ENCODE measurements at places on chromosomes 5 and 9.

GRCh38 chr5:54361691-54362411, 51.5 kb upstream of the ARL15 start:
- DNase-seq, result no peak

DNA sequence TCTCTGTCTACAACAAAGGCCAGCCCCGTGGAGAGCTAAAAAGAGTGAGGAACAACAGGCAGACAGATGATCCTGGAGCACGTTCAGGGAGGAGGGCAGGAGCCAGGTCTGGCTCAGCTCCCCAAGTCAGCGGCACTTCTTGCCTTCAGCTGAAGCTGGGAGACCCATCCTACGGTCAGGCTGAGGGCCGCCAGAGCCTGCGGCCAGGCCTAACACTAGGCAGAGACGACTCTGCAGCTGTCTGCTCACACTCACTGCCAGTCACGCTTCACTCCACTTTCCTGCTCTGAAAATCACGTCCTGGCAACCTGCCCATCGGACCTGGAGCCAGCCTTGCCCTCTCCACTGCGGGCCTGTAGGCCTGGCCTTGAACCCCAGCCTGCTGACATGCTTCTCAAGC, 160.9 kb upstream of the LHFPL2 start:
- no peak for DNase-seq

DNA sequence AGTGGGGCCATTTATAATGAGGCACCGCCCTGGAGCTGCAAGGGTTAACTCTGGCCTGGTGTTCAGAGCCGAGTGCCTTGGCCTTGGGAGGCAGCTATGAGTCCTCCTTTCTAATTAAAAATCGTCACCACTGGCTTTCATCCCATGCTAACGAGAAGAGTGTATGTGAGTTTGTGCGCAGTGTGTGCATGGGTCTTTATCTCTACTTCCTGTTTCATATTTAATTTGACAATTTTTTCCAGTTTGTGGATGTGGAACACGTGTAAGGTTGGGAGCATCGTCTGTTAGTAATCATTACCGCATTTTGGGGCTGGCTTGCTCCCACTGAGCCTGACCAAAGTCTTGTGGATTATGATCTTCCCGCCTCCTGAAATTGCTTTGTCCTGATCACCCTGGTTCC, 76.4 kb downstream of the NDFIP1 start:
- no peak for DNase-seq

- DNase-seq, result no peak
These were observed 273.7 kb upstream of the DMRT1 start for GRCh38 chr9:567747-568305.

DNA sequence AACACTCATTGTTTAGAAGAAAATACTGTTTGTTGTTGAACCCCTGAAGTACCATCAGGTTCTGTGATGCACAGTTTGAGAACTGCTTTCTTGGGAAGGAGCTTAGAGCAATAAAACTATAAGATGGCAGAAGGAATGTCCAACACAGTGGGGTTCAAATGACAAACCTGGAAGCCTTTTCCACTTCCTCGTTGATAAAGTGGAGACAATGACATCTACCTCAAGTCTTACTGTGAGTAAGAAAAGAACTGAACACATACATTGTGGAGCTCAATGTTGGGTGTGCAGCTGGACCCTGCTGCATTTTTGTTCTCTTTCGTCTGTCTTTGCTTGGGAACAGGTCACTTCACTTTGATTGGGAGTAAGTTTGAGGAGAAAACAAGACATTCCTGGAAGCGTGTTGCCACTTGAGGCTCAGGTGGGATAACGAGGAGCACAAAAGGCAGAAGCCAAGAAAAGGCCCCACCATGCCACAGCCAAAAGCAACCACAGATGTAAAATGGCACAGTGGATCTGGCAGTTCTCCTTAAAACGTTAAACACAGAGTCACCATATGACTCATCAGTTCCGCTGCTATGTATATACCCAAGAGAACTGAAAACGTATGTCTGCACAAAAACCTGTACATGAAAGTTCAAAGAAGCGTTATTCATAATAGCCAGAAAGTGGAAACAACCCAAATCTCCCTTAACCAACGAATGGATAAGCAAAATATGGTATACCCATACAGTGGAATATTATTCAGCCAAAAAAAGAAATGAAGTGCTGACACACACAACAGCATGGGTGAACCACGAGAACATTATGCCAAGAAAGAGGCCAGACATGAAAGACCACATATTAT, 42.9 kb upstream of the SUB1 start:
- DNase-seq, result no peak

GRCh38 chr9:78630966-78631365, 334.0 kb downstream of the PSAT1 start:
- DNase-seq, result no peak

DNA sequence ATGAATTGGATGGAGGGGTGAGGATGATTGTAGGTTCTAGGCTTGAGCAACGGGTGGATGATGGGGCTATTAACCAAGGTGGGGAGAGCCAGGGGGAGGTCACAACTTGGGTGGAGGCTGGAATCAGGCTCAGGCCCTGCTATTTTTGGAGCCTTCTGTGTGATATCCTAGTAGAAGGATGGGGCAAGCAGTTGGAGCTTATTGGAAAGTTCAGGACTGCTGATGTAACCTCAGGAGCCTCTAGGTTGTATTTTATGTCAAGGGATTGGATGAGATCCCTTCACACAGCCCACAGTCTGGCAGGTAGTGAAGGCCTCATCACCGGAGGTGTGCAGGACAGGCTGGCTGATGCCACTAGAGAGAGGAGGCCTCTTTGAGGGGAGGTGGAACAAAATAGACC, 11.2 kb upstream of the RPS14 start:
- DNase-seq, result no peak

All from stimulated activated CD8-positive, alpha-beta memory T cell treated with anti-CD3 and anti-CD28 coated beads, Interleukin-15, amount 100 ng/mL, for 48 hours (primary cell).